ENCODE measurements at places on chromosomes 4 and X. TPM values are rescaled to one million over a fixed set of nuclear protein-coding genes. Genes with fewer than 3 reads are reported as not detected.

The DTHD1 gene
- total RNA-seq = 0.85 TPM

The PPEF2 gene
- not detected for total RNA-seq

The RBM47 gene
- total RNA-seq = 70.5 TPM

The P2RY8 gene
- total RNA-seq = not detected

The RAB39B gene
- total RNA-seq = under 0.01 TPM

The RRH gene
- total RNA-seq = 0.21 TPM

The SPINK2 gene
- total RNA-seq = not detected

The CAPN6 gene
- total RNA-seq = 0.24 TPM

The ELOVL6 gene
- 7.5 TPM for total RNA-seq

The RENBP gene
- total RNA-seq = 5.5 TPM

The RNF4 gene
- total RNA-seq = 51.8 TPM

The ETNPPL gene
- not detected for total RNA-seq

The ZNF595 gene
- 9.2 TPM for total RNA-seq

The NUP62CL gene
- total RNA-seq = 3.1 TPM

The UNC5C gene
- not detected for total RNA-seq

The ANXA5 gene
- 281 TPM for total RNA-seq

The BMPR1B gene
- total RNA-seq = 15.3 TPM

The RPL34 gene
- 990 TPM for total RNA-seq
